ENCODE measurements at places on chromosomes 13 and 19.

DNA sequence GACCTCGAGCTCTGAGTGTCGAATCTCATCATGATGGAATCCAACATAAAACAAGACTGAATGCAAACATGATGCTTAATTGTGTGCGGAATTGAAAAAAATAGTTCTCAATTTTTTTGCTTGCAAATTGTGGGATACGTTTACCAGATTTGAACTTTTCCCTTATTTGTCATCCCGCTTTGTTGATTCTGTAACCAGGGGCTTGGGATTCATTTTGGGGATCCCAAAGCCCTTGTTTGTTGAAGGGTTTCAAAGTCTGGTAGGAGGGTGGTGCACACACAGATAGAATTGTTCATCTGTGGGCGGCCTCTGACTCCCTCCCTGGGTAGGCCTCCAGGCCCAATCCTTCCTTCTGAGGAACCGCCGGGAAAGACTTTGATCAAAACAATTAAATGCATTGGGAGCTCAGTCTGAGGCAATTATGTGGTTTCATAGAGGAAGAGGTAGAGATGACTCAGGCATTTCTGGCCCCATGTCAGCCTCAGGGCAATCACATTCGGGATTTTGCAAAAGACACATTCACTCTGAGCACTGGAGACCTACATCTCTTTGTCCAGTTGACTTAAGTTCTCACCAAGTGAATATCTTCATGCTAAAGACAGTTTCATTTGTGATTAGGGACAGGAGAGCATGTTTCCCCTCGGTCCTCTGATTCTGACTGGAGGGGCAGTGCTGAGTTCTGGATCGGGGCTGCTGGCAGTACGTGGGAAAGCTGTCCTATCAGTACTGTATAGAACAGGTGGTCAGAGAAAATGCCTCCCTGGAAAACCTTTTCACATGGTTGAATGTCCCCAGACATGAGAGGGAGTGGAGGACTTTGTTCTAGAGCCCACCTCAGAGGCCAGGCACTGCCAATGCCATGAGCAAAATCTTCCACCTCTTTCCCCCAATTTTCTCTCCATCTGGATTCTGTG, 27.8 kb upstream of the IGFL4 start:
- DNase-seq = no peak

DNA sequence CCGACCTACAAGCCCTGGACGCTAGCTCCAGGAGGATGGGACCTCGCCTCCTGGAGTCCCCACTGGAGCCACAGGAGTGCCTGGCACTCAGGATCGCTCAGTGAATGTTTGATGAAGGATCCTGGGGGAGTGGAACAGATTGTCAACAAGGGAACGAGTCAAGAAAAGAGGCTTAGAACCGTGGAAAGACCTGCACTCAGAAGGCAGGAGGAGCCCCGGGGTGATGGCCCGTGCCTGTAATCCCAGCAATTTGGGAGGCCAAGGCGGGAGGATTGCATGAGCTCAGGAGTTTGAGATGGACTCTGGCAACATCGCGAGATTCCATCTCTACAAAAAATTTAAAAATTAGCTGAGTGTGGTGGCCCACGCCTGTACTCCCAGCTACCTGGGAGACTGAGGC, 38.9 kb downstream of the ATP12A start:
- DNase-seq = no peak

DNA sequence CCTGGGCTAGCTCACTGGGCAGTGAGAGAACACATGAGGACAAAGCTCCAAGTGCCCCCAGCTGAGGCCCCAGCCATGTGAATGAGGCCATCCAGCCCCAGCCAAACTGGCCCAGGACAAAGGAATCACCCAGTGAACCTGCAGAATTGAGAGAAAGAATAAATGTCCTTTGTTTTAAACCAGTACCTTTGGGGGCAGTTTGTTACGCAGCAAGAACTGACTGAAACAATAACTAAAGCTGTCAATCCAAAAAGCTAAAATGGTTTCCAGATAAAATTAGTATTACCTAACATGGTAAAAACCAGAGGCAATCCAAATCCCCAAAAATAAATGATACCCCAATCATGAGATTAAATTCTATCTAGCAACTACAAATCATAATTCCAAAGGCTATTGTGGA, 69.6 kb downstream of the ZNF557 start:
- DNase-seq = no peak

GRCh38 chr13:76894401-76895110, 8.4 kb upstream of the KCTD12 start:
- DNase-seq = no peak

- no peak for DNase-seq
These were observed 424.7 kb downstream of the IRS2 start for GRCh38 chr13:109361562-109362289.

- no peak for DNase-seq
These were observed 23.0 kb downstream of the TUBA3C start for GRCh38 chr13:19158526-19159174.

DNA sequence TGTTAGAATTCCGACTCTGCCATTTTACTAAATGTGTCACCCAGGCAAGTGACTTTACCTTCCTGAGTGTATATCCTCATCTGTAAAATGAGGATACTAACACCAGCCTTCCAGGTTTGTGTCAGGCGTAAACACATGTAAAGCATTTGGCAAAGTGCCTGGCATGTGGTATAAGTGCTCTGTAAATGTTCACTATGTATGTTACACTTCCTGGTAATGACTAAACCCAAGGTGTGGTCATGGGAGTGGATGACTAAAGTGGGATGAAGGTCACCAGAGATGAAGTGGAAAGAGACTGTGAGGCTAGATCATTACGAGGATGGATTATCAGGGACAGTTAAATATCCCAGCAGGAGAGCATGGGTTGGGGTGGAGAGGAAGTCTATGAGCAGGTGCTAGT, 25.6 kb downstream of the DEDD2 start:
- no peak for DNase-seq

- DNase-seq = no peak
These were observed at the start of gene GPR183 for GRCh38 chr13:99307247-99307646. GPR183 (minus strand) TSS chr13:99307399; CDS start chr13:99296145, 11,254 bp downstream.

DNA sequence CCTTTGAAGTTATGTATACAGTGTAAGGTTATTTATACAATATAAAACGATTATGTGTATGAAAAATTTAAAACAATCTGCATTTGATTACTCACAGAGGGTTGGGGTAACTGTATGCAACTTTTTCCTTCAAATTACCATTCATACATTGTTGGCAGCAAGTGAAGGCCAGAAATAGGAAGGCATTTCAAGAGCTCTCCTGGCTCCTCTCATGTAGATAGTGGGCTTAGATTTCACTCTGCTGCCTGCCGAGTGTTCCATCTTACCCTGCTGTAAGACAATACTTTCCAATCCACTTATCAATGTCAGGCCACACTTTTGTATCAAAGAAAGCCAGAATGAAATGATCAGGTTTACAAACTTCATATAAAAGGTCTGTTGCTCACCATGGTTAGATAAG, 245.2 kb downstream of the DNAJC15 start:
- no peak for DNase-seq

GRCh38 chr13:112209266-112209665, 142.3 kb downstream of the SOX1 start:
- DNase-seq = no peak

GRCh38 chr19:3270902-3271301, 46.4 kb downstream of the CELF5 start:
- DNase-seq = peak; percentile 66

DNA sequence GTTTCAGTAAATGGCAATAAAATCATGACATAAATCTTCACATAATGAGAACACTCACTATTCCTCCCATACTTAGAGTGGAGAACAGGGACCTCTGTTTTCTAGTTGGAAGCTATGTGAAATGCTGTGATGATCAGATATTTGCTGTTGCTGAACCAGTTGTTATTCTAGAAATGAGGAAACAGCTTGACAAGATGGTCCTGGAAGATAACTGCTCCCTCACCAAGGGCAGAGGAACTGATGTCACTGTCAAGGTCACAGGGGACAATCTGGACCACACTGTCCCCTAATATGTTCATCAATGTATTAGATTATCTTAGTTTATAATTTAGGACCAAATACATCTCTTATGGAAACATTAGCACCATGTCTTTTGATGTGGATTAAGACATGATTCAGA, 1173.3 kb downstream of the PCDH17 start:
- no peak for DNase-seq

GRCh38 chr19:51593138-51593890, 22.2 kb downstream of the ZNF175 start:
- DNase-seq = no peak

DNA sequence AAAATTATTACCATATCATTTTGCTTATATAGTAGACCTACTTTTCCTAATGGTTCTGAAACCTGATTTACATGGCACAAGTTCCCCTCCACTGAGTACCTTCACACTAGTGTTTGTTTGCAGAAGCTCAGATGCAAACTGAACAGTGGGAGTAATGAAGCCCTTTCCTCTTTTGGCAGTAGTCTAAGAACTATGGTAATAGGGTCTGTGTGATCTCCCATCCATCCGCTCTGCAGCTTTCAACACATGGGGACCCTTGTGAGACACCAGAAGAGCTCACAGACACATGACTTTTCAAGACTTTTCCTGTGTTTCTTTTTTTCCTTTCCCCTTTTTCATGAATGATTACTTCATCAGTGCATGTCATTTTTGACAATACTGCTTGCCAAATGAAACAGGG, 336.0 kb downstream of the ATP8A2 start:
- DNase-seq = no peak

DNA sequence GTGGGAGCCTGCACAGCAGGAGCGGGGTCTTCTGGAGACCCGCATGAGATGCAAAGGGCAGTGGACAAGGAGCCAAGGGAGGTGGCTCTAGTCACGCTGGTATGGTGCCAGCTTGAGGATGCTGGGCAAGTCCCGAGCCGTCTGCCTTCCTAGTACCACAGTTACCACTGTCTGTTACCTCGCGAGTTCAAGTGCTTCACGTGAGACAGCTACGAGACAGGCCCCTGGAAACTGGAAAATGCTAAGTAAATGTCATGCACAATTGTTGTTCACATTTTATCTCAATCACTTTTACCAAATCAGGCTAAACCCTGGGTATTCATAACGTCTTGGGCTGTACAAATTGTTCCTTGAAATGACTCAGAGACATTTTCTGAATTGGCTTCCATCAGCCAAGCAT, 155.7 kb downstream of the TNFRSF19 start:
- no peak for DNase-seq

- no peak for DNase-seq
These were observed 1132.7 kb downstream of the SLITRK1 start for GRCh38 chr13:82749551-82749950.

- no peak for DNase-seq
These were observed 4.3 kb upstream of the VSTM2B start for GRCh38 chr19:29521291-29522075.

DNA sequence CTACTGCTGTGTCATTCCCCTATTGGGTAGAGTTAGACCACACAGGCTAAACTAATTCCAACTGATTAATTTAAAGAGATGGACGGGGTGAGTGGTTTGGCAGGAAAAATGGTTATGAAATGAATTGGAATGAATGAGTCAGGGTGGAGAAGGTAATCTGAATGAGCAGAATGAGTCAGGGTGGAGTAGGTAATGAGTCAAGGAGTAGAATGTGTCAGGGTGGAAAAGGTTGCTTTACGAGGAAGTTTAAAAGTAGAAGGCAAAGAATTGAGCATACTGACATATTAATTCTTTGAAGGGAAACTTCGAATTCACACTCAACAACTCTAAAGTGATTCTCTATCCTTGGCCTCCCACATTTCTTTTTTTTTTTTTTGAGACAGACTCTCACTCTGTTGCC, 12.7 kb upstream of the ZNF121 start:
- no peak for DNase-seq

DNA sequence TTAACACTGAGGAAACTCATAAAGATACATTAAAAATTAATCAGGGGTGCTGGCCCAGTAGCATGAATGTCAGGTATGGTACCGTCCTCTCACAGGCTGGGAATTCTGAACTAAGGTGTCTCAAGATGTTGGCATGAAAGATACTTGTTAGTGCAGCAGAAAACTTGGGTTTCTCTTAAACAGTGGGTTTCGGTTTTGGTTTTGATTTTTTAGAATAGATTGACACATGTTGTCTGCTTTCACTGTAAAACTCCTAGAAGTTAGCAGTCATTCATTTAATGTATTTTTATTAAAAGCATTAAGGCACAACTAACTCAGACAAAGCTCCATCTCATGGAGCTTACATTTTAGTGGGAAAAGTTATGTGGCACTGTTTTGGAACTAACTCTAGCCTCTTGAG, 3.5 kb upstream of the OBI1 start:
- no peak for DNase-seq

- DNase-seq = no peak
These were observed 1.0 kb downstream of the AXL start for GRCh38 chr19:41219924-41220567.

DNA sequence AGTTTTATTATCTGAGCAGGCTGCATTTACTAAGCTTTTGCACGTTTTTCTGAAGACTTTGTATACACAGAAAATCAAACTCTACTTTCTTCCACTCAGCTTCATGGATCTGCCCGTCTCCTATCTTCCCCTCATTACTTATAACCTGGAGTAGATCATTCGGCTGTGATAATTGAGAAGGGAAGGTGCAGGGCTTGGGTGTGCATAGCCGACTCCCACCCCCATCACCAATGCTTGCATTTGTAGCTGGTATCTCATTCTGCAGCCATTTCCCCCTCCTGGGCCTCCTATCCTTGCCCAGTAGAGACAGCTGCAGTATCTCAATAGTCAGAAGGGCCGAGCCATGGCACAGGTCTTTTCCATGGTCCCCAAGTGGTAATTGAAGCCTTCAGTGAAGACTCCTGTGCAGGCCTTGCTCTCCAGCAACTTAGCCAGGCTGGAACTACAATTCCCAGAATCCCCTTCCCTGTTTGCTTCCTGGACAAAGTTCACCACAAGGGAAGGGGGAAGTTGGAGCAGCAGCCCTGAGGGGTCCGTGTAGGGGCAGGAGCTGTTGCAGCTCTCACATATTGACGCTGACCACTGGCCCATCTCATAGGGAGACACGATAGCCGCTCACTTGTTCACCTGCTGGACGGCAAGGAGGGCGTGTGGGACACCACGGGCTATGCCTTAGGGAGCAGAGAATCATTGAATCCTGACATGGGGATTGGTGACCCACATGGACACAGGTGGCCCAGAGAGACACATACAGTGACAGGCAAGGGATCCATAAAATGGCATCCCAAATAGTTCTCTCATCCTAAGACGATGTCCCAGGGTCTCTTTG, 2.1 kb upstream of the SIGLEC8 start:
- DNase-seq = peak; percentile 44

- no peak for DNase-seq
These were observed 4.8 kb downstream of the CIB3 start for GRCh38 chr19:16168465-16169081.

DNA sequence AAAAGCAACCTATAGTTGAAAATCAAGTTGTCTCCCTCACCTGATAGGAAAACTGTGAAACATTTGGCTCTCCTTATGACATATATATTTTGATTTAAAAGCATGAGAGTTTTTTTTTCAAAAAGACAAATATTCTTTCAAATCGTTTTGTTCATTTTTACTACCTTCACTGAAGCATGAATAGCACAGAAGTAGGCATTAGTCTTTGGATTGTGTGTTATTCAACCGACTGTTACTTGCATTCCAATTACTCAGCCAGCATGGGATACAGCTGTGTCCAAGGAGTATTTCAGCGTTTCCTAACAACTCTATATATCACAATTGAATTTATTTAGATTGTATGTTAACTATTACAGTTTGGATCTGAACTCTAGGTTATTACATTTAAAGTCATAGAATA, 135.2 kb downstream of the PCDH9 start:
- DNase-seq = no peak

All from WTC11 (cell line).